Ovary (tissue), 10 donors: ENCODE measurements at places on chromosomes 7 and 10.
A peak's percentile ranks its signal among the peaks of the same experiment; 100 is the strongest.

DNA sequence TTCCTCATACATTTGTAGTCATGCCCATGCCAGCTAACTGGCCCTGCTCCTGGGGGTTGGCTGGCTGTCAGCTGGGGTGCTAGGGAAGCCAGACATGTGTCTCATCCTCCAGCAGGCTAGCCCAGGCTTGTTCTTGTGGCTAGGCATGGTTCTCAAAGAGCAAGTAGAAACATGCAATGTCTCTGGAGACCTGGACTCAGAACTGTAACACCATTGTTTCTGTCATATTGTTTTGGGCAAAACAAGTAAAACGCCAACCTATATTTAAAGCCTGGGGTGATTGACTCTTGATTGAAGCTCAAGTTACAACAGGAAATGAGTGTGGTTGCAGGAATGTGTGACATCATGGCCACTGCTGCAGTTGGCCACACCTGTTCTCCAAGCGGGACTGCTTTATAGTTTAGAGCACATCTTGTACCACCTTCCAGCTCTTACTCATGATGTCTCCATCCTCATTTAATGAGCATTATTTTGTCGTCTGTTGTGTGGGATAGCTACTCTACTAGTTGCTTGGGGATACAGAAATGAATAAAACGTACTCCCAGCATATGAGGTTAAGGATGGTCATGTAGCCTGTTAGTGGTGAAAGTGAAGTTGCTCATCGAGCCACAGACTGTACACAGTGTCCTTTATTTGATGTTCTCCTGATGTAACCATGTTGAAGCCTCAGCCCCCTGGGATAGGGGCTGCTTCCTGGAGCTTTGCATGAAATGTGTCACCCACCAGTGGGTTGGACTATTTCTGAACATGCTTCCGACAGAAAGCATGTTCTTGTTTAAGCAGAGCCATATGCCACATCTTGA is 168.4 kb downstream of the SORCS3 start:
- no peak for DNase-seq

- no peak for DNase-seq
These were observed 105.4 kb upstream of the KIF5B start for GRCh38 chr10:32161586-32161985.

GRCh38 chr7:46723003-46723402 is 801.9 kb upstream of the IGFBP3 start:
- no peak for DNase-seq

DNA sequence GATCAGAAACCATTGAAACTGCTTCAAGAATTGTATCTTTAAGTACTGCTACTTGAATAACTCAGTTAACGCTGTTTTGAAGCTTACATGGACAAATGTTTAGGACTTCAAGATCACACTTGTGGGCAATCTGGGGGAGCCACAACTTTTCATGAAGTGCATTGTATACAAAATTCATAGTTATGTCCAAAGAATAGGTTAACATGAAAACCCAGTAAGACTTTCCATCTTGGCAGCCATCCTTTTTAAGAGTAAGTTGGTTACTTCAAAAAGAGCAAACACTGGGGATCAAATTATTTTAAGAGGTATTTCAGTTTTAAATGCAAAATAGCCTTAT is 14.7 kb downstream of the HNRNPA2B1 start:
- no peak for DNase-seq

GRCh38 chr10:119270762-119271366 is 63.5 kb downstream of the GRK5 start:
- peak; percentile 71 for DNase-seq

- DNase-seq = peak; percentile 56
These were observed 19.7 kb upstream of the BNIP3 start for GRCh38 chr10:132001238-132001972.

DNA sequence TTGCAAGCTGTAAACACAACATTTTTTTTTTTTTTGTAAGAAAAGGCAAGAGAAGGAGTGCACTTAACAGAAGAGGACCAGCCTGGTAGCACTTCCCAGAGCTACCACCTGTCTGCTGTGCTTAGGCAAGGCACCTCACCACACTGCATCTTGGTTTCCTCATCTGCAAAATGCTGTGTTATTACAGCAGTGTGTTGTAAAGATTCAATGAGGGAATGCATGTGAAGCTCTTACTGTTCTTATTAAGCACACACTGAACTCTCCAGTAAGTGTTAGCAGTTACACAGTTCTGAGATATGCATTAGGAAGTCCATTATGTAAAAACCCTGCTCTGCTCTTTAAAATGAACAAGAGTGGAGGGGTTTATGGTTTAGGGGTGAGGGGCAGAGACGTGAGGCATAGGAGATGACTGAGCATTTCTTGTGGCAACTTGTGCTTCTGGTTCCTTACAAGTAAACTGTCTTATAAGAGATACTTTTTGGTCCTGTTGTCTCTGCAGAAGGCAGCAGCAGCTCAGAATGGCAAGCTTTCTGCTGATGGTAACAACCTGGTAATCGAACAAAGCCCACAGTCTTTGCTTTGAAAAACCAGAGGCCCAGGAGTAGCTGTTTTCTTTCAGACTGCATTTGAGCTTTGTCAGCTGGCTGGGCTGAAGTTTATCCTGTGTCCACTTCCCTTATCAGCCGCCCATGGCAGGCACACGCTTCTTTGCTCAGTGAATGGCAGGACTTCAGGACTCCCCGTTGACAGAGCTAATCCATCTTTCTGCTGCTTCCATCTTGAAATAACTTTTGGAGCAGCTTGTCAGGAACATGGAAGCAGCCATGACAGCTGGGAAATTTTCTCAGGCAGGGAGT is 98.8 kb upstream of the BMPER start:
- no peak for DNase-seq

DNA sequence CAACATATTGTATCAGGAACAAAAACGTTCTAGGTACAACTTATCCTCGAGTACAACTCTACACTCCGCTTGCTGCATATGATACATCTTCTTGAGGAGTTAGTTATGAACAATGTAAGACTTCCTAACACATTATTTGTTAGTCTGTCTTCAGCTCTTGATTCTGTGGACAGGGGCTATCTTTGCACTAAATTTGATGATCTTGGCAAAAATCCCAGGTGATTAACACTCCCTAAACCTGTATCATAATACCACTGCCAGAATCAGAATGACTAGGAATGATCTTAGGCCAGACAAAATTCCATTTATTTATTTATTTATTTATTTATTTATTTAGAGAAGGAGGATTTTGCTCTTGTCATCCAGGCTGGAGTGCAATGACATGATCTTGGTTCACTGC is 108.7 kb upstream of the AUTS2 start:
- no peak for DNase-seq

DNA sequence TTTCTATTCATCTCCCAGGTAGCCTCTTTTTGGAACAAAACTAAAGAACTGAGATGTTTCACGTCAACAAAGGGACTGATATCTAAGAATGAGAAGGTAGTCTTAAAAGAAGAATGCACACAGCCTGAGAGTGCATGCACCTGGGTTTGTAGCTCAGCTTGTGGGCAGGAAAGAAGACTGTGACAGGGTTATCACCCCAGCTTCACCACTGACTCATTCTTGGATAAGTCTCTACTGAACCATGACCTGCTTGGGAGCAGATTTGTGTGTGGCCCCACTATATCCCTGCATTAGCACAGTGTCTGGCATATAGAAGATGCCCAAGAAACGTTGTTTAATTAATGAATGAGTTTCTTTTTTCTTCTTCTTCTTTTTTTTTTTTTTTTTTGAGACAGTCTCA is 187.5 kb downstream of the GPAM start:
- no peak for DNase-seq
